ENCODE measurements at places on chromosomes 16 and 17.

DNA sequence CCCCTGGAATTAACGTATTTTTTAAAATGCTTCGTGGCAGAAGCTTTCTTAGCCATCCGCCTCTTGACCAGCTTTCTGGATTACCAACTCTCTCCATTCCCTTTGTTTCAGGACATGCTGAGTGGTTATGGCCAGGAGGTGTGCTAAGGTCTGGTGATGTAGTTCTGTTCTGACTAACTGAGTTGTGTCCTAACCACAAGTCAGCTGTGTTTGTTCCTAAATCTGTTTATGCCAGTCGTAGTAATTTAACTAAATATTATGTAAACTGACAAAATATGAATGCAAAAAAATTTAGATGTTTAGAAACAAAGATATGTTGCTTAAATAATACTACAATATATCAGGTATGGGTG, 61.6 kb downstream of the MRTFB start:
- DNase-seq, result no peak

DNA sequence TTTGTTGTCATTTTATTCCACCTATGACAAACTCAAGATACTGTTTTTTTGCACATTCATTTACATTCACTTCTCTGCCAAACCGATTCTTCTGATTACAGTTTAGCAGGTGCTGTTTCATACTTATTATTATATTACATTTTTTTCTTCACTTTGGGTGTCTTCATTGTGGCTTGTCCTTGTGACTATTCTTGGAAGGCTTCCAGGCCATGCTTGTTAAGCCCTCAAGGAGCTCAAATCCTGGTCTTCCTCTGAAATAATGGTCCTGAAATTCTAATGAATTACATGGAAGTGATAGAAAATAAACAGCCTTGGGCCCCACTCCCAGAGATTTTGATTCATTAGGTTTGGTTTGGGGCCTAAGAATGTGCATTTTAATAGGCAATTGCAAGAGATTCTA, 1.4 kb downstream of the KRTAP2-4 start:
- DNase-seq, result no peak

DNA sequence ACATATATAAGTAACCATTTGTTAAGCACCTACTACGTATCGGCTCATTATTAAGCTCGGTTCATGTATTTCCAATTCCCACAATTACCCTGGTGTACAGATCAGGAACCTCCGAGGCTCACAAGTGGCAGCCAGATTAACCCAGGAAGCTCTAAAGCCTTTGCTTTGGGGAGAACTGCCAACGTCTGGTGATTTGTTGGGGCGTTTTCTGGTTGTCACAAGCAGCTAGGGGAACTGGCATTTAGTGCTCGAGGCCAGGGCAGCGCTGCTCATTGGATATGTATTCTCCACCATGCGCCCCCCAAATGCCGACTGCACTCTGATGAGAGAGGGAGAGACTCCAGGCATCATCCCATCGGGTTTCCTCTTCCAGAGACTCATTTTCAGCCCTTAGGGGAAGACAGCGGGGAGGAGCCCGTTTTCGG, 541 bp downstream of the ZNF18 start:
- DNase-seq, result no peak

DNA sequence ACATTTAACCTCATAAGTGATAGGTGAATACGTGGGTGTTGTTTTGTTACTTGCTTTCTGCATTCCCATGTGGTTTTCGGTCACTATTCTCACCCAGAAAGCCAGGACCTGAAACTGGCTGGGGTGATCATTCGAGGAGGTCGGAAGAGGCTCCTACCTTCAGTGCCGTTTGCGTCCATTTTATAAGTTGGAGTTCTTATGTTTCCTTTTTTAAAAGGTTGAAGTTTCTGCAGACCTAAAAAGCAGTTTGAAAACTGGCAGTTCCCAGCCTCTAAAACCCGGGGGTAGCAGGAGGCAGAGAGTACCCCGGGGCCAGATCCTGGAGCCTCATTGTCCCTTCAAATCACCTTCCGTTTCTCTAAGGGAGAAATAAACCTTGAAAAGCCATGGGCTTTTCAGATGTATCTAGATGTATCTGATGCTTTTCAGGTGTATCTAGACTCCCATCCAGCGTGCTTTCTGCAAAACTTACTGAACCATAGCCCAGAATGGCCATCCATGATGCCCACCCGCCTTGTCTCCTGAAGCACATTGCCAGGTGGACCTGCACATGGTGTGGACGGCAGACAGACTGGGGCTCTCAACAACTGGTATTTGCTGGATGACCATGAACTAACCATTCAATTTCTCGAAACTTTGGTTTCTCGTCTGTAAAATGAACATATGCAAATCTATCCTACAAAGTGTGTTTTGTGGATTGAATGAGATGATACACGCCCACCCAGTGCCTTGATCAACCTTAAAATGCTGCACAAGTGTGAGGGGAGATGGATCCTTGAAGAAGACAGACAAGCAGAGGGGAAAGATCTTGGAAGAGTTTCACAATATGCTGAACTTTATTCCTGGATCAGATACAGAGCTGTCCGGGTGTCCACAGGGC, 1.3 kb downstream of the NLRC5 start:
- no peak for DNase-seq

- peak; percentile 60 for DNase-seq
Observed at GRCh38 chr17:77424585-77425344, 284.0 kb downstream of the SEC14L1 start.

- no peak for DNase-seq
Observed at GRCh38 chr16:66408163-66409048, 18.7 kb upstream of the BEAN1 start.

GRCh38 chr17:28487881-28488532, 14.6 kb downstream of the SLC13A2 start:
- DNase-seq, result no peak

DNA sequence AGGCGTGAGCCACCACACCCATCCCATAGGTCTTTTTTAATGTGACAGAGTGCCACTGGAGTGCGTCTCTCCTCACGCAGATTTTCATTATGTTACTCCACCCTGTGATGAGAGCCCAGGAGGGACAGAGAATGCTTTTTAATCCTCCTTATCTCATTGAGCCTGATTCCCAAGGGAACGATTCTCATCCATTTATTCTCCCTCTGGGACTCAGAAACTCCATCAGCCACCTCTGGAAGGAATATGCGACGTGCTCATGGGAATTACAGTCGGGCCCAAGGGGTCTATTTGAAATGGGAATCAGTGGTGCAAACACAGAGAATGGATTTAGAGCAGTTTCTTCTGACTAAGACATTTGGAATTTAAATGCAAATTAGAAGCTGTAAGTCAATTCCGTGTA, 155.9 kb upstream of the HSBP1 start:
- no peak for DNase-seq

DNA sequence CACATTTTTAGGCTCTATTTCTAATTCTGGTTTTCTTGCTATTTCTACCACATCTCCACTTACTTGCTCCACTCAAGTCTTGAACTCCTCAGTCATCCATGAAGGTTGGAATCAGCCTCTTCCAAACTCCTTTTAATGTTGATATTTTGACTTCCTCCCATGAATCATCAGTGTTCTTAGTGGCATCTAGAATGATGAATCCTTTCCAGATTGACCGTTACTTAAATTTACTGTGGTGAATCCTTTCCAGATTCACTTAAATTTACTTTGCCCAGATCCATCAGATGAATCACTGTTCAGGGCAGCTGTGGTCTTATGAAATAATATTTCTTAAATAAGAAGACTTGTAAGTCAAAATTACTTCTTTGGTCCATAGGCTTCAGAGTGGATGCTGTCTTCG, 32.4 kb downstream of the CLTC start:
- DNase-seq, result peak; percentile 85

- DNase-seq, result no peak
Observed at GRCh38 chr17:10610884-10611283, 46.2 kb downstream of the MYH3 start.

DNA sequence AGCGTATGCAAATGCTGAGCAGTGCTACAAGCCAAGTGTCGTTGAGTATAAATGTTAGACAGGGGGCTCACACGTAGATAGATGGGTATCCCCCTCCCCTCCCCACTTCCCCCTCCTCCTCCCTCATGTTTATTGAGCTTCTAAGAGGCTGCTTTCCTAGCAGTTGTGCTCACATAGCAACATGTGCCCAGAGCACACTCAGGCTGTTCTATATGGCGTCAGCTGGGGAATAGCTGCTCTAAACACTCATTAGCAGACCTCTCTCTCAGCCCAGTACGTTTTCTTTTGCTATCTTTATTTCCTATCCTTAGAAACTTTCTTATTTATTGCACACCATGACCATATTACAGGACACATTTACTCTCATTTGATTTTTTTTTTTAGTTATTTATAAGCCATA, 1.8 kb downstream of the KCNJ2 start:
- no peak for DNase-seq

GRCh38 chr16:24844101-24845030, 1.4 kb upstream of the SLC5A11 start:
- no peak for DNase-seq
